LNCaP clone FGC (cell line): ENCODE measurements at places on chromosomes 2 and 18.

DNA sequence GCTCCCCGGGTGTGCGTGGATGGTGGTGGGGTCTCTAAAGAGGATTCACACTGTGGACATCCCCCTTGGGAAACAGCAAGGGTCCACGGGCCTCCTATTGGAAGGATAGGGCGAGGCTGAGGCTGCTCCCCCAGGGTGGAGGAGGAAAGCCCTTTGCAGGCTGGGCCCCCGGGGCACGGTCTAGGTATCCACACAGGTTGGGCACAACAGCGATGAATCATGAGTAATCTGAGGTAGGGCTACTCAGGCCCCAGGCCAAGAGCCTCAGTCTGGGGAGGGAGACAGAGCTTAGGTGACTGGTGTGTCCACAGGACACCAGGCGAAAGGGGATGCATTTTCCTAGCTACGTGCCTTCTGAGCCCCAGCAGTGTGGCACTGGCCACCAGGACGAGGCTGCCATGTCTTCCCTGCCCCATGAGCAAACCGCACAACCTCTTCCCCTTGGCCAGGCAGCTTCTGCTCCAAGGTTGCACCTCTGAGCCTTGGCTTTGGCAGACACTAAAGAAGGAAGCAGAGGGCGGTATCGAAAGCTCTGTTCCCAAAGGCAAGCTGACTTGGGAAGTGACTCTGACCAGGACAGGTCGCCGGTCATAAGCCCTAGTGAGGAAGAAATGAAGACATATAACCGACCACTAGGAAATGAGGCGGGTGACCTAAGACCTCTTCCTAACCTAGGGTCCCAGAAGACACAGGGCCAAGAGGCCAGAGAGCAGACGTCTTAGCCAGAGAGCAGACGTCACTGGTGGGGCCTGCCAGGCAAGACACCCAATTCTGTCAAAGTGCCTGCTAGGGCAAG lies 14.6 kb upstream of the SEMA4C start:
- DNase-seq, result no peak

DNA sequence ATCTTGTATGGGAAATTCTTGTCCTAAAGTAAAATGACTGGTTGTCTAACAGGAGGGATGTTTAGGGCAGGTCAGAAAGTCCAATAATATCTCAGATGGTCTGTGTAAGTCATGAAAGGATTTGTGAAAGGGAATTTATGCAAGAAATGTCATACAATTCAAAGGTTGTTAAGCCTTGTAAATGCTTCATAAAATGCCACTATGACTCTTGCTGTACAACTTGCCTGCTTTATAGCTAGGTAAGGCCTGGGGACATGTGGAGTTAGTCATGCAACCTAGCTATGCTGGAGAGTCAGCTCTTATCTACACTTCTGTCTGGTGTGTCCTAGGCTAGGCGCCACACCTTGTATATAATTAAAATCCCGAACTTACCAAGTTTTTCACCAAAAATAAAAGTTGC lies 36.9 kb upstream of the VWA3B start:
- DNase-seq, result no peak

- DNase-seq, result no peak
Measured at GRCh38 chr2:144495227-144496091, 24.5 kb downstream of the ZEB2 start.

DNA sequence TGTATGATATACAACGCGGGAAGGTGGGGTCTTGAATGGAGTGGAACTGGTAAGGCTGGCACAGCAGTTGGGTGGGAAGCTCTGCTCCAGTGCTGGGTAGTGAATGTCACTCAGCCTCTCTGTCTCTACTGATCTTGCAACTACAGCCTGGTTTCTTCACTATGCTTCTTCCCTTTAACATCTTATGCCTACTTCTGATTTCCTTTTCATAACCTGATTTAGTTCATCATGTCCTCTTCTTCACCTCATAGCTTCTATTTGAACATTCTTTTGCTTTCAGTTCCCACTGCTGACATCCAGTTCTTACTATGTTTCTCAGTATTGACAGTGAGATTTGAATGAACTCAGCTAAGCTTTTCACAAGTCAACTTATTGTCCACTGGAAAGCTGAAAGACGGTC lies 286.2 kb downstream of the ARL6IP6 start:
- DNase-seq, result no peak

DNA sequence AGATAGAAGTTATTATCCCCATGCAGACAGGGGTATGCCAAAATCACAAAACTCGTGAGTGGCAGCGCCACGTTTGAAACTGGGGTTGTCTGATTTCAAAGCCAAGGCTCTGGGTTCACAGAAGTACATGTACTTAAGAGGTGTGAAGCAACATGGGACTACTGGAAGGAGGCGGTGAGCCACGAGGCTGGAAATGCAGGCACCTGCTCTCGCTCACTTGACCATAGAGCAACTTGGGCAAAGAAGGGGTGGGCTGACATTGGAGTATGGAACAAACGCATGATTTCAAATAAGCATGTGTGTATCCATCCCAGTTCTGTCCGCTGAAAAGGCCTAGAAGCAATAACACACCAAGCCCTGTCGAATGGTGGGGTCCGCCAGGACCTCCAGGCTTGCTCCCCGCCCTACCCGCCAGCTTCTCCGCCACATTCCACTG lies 593 bp upstream of the ACTR2 start:
- DNase-seq, result no peak

DNA sequence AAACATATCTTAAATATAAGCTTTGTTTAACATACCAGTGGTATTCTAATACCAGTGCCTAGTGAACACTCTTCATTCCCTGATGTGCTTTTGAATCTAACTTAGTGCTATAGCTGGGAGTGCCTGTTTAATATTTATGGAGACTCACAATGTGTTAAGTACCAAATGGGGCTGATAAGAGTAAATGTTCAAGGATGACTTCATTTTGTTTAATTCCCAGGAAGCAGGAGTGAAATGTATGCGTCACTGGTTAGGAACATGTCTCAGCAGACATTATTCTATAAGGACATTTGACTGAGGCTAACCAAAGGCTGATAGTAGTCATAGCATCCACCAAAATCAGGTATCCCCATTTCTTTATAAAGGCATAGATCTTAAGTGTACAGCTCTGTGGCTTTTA lies 31.7 kb upstream of the LINC00305 start:
- DNase-seq, result no peak

DNA sequence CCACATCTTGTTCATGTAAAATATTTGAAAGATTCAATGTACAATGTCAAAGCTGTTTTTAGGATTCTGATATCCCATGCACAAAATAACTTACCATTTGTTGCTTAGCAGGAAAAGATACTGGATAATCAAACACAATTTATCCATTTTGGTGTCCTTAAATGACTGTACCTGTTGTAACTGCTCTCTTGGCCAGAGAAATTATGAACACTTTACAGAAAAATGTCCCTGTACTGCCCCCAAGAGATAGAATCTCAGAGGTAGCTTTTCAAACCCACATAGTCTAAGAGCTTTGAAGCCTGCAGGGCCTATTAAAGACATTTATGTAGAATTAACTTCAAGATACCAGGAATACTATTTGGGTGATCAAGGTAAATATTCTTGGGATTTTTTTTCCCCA lies 12.2 kb upstream of the ME2 start:
- no peak for DNase-seq

- no peak for DNase-seq
Measured at GRCh38 chr2:62398356-62398755, 107.6 kb downstream of the TMEM17 start.

DNA sequence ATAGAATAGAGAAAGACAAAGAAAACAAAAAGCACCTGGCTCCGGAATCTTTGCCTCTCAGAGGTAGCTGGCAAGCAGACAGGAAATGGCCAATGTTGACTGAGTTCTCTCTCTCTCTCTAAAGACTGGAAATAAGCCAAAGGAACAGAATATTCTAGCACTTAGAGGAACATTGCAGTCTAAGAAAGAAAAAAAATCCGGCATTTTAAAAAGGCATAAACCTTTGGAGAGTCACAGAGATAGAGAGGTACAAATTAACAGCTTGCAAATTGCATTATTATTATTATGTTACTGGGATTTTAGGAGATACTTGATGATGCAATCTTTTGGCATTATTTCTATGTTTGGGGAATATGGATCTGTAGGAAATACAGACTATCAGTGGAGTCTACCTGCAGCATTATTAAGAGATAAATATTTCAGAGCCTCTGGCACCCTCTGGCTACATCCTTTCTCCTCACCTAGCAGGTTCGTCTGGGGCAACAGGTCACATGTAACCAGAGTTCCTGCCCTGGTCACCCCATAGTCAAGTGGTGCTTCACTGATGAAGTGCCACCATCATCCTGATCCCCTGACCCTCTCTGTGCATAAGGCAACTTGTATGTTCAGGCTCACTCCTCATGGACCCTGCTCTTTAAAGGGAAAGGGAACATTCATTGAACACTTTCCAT lies 318.9 kb upstream of the ACVR2A start:
- DNase-seq, result peak; percentile 81

- DNase-seq, result no peak
Measured at GRCh38 chr2:238239543-238239862, 335 bp downstream of the HES6 start.

- DNase-seq, result no peak
Measured at GRCh38 chr2:197097578-197098366, 171.3 kb upstream of the PGAP1 start.

DNA sequence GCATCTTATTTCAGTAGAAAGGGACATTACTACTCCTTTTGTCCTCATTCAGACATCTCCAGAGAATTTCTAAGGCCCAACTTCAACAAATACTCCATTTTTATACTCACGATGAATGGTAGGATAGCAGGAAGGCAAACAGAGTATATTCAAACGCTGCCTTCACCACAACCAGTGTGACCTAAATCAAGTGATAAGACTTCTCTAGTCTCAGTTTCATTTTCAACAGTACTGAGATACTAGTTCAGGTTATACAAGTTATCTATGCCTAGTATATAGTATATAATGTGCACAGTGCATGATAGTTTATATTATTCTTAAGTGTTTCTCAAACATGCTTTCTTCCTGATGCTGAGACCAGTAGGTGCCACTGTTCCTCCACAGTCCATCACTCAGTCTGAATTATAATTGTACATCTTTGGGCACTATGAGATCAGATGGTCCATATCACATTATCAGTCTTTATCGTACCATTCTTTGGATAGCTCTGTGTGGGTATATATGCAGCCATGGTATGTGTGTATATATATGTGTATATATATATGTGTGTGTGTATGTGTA lies 66.3 kb upstream of the RPE start:
- DNase-seq, result no peak

DNA sequence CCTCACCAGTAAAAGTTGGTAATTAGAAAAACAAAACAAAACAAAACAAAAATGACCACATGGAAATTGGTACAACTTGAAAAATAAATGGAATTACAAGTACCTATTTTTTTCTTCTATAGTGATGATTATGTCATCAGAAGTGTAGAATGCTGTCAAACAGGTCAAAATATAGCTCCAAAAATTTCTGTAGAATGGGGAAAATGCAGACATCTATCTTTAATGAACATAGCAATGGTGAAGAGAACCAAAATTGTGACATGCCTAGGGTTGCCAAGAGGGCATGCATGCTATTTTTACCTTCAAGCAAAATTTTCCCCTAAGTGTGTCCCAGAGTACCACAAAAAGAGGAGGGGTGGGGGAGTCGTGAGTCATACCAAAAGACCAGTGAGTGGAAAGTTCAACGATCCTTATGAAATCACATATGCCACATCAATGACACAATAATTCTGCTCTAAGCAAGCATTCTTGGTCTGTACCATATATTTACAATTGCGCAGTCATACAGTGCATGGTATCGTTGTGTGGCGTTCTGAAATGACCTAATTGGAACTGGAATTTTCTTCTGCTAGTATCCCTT lies 1436.4 kb downstream of the SUCLG1 start:
- no peak for DNase-seq

DNA sequence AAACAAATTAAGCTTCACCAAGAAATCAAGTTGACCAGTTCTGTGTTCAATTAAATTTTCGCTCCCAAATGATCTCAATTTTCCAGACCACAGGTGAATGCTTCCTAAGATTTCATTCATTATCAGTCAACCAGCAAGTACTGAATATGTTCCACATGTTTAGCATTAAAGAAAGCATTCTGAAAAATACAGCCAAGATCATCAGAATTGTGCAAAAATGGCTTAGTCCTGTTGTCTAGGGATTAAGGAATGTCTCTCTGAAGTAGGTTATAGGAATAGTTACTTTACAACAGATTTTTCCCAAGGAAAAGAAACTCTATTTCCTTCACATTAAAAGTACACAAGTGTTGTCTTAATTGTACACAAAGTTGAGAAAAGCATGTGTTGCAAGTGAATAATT lies 69.2 kb downstream of the NRXN1 start:
- no peak for DNase-seq

DNA sequence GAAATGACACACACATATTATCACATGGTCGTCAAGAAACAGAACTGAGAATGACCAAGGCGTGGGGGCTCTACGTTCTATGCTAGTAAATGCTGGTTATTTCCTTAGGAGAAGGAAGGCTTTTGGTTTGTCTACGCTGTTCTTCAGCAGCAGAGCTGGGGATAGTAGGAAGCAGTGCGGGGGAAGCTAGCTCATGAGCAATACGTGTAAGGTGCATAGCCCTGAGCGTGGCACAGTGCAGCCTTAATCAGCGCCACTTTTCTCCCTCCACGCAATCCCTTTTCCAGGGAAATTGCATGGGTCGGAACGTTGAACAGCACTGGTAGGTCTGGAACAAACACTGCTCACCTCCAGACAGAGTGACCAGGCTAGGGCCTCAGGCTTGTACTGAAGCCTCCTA lies 199.6 kb upstream of the FBXO11 start:
- no peak for DNase-seq

DNA sequence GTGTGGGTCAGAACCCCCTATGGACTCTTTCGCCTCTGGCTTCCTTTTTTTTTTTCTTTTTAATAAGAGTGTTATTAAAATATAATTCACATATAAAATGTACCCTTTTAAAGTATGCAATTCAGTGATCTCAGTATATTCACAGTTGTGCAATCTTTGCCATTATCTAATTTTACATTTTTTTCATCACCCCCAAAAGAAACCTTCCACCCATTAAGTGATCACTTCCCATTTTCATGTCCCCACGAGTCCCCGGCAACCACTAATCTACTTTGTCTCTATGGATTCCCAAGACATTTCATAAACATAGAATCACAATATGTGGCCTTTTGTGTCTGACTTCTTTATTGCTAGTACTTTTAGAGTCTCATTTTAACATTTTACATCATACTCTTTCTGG lies 38.7 kb upstream of the ANXA4 start:
- DNase-seq, result no peak

- no peak for DNase-seq
Measured at GRCh38 chr2:25330273-25330672, 11.5 kb downstream of the DNMT3A start.

- no peak for DNase-seq
Measured at GRCh38 chr2:46142546-46143428, 154.4 kb upstream of the EPAS1 start.

DNA sequence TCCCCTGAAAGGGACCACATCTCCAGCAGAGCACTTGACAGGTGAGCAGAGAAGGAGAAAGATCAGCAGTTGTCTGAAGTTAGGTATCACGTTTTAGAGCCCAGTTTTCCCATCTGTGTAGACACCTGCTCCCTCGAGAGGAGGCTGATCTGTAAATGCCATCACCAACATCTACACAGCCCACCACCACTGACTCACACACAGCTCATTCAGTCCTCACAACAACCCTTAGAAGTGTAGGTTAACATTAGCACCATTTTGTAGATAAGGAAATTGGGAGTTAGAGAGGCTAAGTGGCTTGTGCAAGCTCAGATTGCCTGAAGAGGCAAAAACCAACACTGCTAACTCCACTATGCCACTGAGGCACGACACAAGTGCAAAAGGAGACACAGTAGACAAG lies 37.2 kb upstream of the STAT1 start:
- no peak for DNase-seq
